ENCODE measurements at places on chromosomes 7 and 10.
A peak's percentile ranks its signal among the peaks of the same experiment; 100 is the strongest.

DNA sequence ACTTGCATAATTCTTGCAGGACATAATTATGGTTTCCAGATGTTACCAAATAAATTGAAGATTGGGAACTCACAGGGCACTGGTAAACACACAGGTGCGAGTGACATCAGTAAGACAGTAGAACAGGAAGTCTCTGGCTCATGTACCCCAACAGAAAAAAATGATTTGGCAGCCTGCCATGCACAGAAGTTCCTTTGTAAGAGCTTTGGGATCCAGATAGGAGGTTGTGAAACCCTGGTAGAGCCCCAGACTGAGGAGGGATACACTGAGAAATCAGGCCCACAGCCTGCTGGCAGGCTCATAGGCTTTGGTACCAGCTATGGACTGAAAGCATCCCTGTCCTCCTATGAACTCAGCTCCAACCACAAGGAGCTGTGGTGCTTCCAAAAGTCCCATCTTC, 118.0 kb downstream of the COBL start:
- DNase-seq = peak; percentile 48

DNA sequence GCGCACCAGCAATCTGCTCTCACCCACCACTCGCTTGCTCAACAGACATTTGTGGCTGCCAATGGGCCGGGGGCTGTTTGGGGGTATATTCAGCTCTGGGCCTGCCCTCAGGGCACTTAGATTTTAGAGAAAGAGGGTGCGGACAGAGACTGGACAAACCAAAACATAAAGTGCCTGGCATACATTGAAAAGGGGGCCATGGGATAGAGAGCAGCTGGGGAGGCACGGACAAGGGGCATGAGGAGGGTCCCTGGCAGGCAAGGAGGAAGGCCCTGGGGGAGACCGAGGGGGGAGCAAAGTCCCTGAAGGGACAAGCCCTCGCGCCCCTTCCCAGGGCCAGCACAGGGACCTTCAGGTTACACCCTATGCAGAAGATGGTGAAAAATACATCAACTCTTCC, 43.5 kb downstream of the CLRN3 start:
- no peak for DNase-seq

GRCh38 chr10:26194275-26194674, 22.3 kb upstream of the GAD2 start:
- no peak for DNase-seq

GRCh38 chr7:155353256-155353897, 55.7 kb downstream of the INSIG1 start:
- no peak for DNase-seq

GRCh38 chr10:116671274-116671926, 50.6 kb downstream of the PNLIPRP2 start:
- no peak for DNase-seq

DNA sequence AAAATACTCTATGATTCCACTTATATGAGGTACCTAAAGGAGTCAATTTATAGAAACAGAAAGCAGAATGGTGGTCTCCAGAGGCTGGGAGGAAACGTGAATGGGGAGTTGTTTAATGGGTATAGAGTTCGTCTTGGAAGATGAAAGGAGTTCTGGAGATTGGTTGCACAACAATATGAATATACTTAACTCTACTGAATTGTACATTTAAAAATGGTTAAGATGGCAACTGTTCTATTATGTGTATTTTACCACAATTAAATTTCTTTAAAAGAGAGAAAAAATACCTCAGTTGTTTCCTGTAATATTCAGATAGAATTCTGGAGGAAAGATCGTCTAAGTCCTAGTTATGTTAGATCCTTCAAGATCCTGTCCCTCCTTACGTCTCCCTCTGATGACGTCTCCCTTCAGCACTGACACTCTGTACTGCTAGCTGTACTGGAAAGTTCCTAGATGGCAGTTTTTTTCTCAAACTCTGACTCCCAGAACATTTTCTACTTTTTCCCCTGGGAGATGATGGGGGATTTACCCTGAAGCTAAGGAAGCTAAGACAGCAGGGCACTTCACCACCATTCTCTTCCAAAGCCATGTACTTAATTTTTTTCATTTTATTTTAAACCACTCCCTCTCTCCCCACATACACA, 53.2 kb upstream of the CAV2 start:
- no peak for DNase-seq

DNA sequence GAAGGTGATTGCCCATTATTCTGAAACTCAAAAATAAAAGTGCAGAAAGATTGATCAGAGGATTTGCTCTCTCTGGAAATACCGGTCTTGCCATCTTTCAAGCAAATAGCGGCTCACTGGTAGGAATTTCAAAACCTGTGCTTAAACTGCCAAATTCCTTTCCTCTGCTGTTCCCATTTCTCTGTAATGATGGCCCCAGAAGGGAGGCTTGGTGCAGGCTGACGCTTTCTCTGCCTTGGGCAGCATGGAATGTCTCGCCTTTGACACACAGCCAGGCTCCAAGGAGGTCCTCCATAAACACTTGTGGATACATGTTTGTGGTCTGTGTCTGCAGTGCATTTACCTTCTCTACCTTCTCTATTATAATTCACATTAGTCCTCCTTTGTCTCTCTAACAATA, 146.8 kb downstream of the HIBADH start:
- no peak for DNase-seq

DNA sequence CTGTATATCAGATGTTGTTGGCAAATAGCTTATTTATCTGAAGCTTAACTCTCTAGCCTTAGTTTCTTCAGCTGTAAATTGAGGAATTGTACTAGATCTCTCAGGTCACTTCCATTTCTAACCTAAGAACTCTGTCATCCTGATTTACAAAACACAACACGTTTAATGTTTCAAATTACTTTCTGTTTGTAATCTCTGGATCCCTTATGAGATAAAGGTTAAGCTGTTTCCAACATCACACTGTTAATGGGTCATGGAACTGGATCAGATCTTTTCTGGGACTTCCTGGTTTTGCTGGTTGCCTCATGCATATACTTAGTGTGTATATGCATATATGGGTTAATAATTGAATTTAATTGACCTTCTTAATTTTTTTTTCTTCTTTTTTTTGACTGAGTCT, 9.9 kb downstream of the SAMD8 start:
- DNase-seq = no peak

DNA sequence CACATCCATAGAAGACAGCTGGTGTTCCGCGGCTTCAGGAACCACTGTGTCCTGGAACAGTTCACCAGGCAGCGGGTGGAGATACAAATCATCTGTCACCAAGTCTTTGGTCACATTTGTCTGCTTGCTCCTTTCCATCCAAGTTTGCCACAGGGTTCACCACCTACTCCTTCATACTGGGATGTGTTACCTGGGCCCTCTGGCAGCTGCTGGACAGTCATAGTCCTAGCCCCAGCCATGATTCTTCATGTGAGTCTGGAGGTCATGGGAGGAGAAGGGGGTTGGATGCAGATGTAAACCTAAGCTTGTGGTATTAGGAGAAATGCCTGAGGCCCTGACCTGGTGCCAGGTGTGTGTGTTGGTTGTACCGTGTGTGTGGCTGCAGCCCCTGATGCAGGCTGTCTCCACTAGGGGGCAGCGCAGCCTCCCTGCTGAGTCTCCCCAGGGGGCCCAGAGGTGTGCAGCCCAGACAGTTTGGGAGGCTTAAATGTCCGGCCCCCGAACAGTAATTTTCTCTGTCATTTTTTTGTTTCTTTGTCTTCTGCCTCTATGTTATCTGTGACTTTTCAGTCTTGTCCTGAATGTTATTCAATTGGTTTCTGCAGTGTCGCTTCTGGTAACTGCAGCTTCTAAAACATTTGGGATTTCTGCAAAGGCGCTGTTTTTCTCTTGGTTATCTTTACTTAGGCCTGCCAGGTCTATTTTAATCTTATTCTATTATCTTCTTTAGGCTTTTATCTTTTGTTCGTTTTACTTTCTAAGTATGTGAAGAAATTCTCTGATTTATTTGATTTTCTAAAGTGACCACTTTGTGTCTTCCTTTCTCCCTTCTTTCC, 14.8 kb downstream of the NPS start:
- no peak for DNase-seq

- no peak for DNase-seq
Observed at GRCh38 chr10:6036861-6037321, 25.3 kb downstream of the IL2RA start.

GRCh38 chr7:155274633-155275355, 22.9 kb upstream of the INSIG1 start:
- DNase-seq = no peak

GRCh38 chr7:84017651-84018050, 176.9 kb downstream of the SEMA3A start:
- no peak for DNase-seq

DNA sequence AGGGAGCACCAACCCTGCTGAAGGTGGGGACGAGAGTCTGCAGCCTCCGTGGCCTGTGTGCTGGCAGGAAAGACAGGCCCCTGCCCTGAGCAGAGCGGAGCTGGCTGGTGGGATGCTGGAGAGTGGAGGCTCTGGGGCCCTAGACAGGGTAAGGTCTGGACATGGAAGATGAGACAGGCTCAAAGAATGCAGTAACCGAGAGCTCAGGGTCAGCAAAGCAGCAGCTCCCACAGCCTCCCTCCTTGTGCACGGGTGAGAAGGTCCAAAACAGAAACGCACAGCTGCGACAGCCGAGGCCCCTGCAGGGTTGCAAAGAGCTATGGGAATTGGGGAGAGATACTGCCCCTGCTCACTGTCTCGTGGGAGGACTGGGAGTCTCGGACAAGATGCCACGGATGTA, 80.5 kb downstream of the TNS3 start:
- no peak for DNase-seq

DNA sequence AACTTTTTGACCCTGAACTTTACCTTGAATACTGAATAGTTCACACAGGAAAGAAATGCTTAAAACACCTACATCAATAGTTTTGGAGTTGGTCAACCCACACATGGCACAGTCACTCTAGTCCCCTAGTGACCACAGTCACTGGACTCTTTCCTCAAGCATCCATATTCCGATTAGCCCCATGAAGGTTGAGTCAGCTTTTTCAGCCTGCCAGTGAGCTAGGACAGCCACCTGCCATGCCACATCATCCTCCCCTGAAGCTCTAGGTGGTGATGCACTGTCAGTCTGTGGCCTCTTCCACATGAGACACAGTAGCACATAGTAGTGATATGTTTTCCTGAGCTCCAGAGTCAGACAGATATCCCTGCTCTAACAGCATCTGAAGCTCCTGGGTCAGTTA, 537.2 kb downstream of the XPNPEP1 start:
- no peak for DNase-seq

GRCh38 chr7:152733286-152733934, 26.1 kb upstream of the ACTR3B start:
- no peak for DNase-seq

DNA sequence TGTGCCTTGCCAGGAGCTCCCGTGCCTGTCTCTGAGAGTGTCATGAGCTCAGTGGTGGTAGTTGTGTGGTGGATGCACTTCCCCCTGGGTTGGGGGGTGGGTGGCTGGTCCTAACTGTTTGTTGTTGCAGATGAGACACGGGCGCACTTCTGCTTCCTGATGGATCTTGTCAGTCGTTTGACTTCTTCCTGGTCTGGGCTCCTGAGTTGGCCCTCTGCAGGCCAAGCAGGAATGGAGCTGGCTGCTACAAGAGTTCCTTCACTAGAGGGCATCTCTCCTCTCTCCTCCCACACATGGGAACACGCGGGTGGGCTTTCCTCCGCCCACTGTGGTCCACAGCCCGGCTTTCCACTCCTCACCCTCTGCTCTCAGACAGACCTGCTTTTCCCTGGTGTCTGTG, 82.0 kb downstream of the BMS1 start:
- DNase-seq = no peak

GRCh38 chr7:801940-802381, 30.3 kb upstream of the SUN1 start:
- DNase-seq = peak; percentile 44

DNA sequence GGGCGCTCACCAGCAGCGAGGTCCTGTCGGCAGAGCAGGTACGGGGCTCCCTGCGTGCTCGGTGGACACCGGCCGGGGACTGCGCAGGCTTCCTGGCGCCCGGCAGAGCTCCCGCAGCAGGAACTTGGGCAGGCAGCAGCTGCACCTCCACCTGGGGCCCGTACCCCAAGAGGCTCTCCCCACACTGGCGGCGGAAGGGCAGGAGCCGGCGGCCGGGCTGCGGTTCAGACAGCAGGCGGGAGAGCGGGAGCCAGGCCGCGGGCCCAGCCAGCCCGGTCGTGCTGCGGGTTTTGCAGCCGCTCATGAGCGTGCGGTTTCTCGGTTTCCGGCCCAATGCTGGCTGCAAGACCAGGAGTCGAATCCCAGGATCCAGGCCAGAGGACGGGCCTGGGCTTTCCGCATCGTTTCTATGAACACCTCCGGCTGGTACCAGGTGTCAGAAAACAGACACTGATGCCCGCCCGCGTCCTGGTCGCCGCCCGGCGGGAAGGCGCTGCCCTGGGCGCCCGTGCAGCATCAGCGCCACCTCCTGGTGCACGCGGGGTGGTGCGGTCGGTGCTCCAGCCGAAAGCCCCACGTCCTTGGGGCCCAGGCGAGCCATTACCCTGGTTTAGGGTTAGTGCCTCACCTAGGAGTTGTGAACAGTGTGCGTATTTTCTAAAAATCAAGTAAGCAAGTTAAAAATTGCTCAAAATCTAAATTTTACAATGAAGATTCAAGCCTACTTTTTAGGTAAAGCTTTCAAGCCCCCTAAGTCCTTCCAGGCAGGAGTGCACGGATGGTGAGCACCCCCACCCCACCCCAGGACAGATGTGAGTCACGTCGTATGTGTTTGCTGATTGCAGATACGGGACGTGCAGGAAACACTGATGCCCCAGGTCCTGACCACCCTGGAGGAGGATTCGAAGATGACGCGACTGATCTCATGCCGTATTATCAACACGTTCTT, 47.4 kb upstream of the PRKAR1B start:
- DNase-seq = peak; percentile 21

DNA sequence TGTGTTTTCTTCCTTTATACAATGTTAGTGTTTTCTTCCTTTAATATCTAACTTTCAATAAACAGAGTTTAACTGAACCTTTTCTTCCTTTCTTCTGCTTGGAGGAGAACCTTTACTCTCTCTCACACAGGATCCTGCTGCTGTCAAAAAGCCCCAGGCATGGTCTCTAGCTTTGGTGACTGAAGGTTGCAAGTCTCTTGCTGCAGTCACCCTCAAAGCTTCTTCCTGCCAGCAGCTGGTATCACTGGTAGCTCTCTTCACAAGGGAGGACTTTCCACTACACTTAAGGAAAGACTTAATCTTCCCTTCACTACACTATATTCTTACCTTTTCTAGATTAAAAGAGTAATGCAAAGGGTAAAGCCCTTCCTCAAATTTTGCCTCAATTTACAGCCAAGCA, 153.4 kb downstream of the SGMS1 start:
- DNase-seq = no peak

DNA sequence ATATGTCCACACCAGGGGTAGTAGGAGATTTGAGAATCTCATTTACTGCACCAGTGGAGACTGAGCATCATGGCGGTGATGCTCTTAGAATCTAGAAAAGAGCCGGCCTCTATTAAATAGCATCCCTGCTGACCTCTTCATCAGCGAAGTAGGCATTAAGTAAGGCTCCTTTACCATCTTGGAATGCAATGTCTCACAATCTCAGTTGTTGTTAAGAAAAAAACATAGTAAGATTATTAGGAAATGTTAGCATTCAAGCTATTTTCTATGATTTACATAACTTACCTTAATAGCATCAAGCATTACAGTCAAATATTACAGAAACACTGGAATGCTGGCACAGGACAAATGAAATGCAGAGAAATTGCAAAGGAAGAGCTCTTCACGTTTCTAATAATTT, 54.5 kb downstream of the ORC5 start:
- no peak for DNase-seq

GRCh38 chr7:112765105-112765504, 25.1 kb downstream of the TMEM168 start:
- no peak for DNase-seq

Measured in NCI-H2171 (cell line).